ENCODE measurements at places on chromosomes 6 and 20.
A peak's percentile ranks its signal among the peaks of the same experiment; 100 is the strongest.

GRCh38 chr6:16669227-16669626 lies 92.0 kb downstream of the ATXN1 start:
- no peak for DNase-seq

DNA sequence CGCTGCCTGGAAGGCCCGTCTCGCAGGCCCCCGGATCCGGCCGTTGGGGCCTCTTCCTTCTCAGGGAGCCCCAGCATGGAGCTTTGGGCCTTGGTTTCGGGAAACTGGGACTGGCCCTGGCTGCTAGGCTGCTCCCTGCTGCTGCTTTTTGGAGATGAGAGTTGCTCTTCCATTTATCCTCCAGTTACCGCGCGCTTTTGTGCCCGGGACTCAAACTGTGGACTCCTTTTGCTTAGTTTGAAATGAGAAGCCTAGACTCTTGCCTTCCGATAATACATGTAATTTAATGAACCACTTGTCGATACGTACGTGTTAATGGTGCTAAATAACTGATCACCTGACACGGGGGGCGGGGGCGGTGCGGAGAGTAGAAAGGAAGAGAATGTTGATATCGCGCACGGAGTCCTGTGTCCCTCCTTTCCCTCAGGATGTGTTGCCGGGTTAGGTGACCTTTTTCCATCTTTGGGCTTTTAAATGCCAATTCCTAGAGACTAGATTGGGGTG lies 968 bp downstream of the PHF3 start:
- DNase-seq: peak; percentile 59

DNA sequence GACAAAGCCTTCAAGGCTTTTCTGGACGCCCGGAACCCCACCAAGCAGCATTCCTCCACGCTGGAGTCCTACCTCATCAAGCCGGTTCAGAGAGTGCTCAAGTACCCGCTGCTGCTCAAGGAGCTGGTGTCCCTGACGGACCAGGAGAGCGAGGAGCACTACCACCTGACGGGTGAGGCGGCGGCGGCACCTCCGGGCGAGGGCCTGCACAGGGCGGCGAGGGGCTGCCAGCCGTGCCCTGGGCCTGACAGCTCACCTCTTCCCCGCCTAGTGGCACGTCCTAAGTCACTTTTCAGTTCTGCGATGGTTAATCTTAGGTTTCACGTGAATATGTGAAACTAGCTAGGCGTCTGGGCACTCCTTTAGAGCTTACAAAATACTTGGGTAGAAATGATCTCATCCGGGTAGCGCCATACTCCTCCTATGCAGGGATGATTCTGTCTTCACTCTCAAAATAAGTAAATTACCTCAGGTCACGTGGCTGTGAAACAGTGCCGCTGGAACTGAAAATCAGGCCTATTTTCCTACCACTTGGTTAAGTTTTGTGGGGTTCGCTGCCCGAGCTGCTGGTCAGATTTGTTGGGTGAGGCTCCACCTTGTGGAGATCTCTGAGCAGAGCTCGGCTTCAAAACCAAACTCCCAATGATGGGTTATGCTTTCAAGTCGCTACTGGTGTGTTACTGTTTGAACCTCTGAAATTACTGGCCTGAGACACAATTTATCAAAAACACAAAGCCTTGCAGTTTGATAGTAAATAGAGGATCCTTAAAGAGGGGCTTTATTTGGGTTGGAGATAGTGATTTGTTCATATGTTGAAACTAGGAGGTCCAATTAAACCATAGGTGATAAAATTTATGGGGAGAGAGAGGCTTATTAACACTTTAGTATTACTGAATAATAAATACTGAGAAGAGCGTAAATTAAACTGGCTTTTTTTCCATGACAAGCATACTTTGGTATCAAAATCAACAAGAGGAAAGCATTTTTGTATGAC lies 15.5 kb upstream of the CLDN20 start:
- peak; percentile 73 for DNase-seq

DNA sequence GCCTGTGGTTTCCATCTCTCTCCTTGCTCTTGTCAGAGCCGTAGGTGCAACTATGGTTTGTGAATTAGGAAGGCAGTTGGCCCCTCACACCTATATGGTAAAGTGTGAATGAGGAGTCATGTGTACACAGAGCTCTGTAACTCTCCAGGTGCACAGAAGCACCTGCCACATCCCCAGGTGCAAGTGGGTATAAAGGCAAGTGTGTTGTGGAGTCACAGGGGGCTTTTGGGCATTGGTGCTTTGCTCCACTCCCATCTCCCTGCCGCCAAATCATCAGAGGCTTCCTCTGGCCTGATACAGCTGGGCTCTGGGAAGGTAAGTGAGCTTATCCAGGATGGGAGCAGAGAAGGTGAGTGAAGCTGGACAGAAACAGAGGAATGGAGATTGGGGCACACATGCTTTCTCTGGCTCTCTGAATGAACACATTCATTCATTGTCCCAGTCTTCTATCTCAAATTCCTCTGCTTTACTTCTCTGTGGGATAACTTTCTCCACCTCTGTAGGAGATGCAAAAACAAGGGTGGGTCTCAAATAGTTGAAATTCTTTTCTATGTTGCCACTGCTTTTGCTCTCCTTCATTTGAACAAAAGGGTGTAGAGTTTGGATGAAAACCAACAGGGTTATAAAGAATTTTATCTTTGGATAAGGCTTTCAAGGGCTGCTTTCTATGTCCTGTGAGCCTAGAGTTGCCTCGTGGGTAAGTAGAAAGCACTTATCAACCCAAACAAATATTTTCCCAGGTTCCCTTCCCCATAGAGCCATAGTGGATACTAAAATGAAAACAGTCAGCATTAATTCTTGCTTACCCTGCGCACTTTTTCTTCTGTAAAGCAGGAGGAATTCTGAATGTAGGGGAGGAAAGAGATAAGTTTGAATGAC lies 45.0 kb upstream of the RIPOR2 start:
- DNase-seq: no peak

DNA sequence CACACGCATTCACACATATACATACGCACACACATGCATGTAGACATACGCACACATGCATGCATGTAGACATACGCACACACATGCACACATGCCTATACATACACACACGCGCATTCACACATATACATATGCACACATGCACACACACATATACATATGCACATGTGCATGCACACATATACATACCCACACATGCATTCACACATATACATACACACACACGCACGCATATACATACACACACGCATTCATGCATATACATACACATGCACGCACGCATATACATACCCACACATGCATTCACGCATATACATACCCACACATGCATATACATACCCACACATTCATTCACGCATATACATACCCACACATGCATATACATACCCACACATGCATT lies 80.5 kb downstream of the WDR27 start:
- no peak for DNase-seq

GRCh38 chr20:34108616-34109174 lies 3.3 kb downstream of the EIF2S2 start:
- DNase-seq: no peak

DNA sequence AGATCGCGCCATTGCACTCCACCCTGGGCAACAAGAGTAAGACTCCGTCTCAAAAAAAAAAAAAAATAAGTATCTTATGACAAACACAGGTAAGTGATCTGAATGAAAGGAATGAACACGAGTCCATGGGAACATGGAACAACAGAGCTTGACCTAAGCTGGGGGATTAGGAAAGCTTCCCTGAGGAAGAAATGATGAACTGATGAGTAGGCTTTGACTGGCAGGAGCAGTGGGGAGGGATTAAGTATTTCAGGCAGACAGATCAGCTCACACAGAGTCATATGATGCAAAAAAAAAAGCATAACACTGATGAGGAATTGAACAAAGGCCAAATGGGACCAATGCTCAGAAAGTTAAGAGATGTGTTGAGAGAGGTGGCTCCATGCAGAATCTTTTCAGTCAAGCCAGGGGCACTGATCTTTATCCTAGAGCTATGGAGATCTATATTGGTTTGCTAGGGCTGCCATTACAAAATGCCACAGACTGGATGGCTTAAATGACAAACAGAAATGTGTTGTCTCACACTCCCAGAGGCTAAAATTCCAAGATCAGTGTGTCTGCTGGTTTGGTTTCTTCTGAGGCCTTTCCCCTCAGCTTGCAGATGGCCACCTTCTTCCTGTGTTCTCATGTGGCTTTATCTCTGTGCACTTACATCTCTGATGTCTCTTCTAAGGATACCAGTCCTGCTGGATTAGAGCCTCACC lies 85.6 kb downstream of the ANKRD6 start:
- no peak for DNase-seq

GRCh38 chr6:5152460-5152859 lies 67.3 kb downstream of the PPP1R3G start:
- DNase-seq: no peak

- no peak for DNase-seq
Measured at GRCh38 chr6:20479060-20479459, 55.2 kb upstream of the CDKAL1 start.

GRCh38 chr20:36493801-36494114 lies 47.6 kb upstream of the MYL9 start:
- DNase-seq: no peak

- peak; percentile 72 for DNase-seq
Measured at GRCh38 chr20:34824806-34825529, 483 bp downstream of the NCOA6 start.

DNA sequence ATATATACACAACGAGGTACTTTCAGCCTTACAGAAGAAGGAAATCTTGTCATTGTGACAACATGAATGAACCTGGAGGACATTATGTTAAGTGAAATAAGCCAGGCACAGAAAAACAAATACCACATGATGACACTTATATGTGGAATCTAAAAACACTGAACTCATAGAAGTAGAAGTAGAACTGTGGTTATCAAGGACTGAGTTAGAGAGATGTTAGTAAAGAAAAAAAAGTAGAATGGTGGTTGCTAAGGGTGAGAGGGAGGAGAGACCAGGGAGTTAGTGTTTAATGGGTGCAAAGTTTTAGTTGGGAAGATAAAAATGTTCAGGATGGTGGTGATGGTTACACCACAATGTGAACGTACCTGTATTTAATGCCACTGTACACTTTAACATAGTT lies 4.8 kb upstream of the STX11 start:
- DNase-seq: no peak

- peak; percentile 61 for DNase-seq
Measured at GRCh38 chr6:4460586-4461475, 315.4 kb upstream of the CDYL start.

DNA sequence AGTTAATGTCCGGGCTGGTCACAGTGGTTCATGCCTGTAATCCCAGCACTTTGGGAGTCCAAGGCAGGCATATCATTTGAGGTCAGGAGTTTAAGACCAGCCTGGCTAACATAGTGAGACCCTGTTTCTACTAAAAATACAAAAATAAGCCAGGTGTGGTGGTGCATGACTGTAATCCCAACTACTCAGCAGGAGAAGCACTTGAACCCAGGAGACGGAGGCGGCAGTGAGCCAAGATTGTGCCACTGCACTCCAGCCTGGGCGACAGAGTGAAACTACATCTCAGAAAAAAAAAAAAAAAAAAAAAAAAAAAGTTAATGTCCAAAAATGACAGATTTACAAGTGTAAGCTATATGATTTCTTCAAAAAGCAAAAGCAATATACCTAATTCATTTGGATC lies 124.9 kb downstream of the CCDC170 start:
- no peak for DNase-seq

DNA sequence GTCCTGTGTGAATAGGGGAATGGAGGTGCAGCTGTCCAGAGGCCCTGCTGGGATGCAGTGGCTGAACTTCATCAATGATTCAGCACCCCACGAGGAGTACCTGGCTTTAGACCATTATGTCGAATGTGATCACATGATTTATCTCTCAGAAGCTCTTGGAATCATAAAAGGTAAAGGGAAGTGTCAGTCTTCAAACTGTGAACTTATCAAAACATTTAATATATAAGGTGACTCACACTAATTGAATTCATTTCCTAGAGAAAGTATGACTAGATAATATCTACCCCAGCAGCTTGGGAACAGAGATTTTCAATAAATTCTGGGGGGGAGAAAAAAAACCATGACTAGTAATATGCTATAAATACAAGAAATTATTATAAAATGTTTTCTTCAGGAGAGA lies 29.5 kb downstream of the ALDH8A1 start:
- no peak for DNase-seq

DNA sequence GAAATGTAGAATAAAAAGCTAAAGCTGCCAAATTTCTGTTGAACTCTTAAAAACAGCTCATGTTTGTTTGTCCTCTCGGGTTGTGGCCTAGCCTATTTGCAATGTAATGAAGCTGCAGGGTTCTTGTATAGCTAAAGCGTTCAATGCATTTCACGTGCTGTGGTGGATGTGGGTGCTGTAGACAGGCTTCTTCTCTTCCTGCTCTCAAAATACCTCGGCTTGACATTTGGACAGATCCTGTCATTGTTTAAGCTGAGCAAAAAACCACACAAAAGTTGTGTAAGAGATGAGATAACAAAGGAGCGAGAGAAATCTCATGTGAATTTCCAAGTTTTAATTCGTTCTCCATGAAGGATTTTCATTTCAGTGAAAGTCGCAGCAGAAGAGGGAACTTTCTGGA lies 196.3 kb upstream of the UST start:
- no peak for DNase-seq

DNA sequence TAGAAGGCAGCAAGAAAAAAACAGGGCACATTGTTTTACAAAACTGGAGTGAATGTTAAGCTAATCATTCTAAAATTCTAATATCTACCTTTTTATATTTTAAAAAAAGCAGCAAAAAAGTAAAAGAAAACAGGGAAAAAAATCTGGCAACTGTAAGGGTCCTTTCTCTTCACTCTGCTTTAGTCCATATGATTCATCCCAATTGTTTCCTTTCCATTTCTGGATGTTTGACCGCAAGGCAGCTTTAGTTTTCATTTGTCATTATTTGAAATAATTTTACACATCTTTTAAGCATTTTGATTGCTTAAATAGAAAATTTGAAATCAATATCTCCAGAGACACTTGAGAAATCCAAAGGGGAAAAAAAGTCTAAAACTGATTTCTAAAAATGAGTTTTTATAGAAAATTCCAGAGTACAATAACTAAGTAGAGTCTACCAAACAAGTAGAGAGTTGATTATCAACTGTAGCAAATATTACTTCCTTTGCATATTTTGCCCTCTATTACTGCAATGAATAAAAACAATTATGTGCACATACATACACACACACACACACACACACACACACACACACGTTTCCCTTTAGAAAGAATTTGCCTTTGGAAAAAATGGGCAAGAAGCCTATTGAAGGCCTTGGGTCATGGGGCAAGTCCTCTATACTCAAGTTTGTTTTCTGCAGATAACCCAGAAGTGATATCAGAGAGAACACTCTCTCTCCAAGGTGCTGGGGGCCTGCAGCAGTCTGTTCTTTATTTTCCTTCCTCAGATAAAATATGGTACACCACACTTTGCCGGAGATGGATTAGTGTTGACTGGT lies 259.7 kb downstream of the HACE1 start:
- no peak for DNase-seq

- no peak for DNase-seq
Measured at GRCh38 chr6:684831-685636, 7.9 kb downstream of the EXOC2 start.

- DNase-seq: no peak
Measured at GRCh38 chr6:152637296-152638047, at the start of gene SYNE1. TSS of gene SYNE1 (minus strand) at chr6:152637362. CDS start at chr6:152628331, 9,031 bp downstream.

Measured in hippocampal formation (tissue), 2 donors.